ENCODE measurements at places on chromosomes 2 and 18.

DNA sequence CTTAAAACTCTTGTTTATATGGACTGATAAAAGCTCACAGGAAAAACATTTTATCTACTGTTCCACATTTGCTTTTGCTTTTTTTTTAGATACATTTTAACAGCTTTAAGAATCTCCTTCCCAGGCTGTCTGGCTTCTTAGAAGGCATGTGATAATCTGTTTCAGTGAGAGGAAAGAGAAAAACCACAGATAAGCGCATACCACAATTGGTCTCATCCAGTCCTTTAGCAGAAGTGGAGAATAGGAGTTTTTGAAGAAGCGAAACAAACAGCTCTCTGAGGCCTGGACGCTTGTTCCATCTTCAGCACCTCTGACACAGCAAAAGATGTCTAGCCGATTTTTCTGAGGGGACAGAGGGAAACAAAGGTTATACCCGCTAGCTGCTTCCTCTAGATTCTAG lies 37.6 kb downstream of the RMC1 start:
- DNase-seq = no peak

DNA sequence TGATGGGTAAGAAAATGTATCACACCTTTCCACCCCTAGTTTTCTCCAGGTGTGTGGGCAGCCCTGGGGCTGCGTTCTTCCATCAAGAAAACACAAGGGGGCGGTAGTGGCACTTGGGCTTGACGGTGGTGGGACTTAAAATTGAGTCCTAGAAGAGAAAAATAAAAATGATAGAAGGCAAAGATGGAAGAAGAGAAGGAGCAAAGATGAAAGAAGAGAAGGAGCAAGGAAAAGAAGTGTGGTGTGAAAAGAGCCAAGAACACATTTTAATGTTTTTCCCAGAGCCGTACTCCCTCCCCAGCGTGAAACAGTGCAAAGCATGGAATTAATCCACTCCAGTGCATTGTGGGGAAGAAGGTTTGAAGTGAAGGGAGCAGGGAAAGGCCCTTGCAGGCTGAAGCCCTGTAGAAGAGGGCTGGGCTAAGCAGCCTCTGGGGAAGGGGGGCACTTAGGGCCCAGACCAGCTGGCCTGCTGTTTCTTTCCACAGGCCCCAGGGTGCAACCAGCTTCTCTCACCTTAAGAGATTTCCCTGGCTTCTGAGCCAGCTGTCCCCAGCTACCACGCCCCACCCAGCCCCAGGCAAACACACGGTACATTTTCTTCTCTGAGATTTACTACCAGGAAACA lies 256.8 kb downstream of the RNF152 start:
- DNase-seq = peak; percentile 29

GRCh38 chr2:207337234-207338219 lies 171.8 kb upstream of the KLF7 start:
- DNase-seq = peak; percentile 51

- DNase-seq = no peak
These were observed 9.9 kb upstream of the AOX1 start for GRCh38 chr2:200575957-200576356.

- DNase-seq = no peak
These were observed 605 bp downstream of the C2orf68 start for GRCh38 chr2:85611217-85611704.

DNA sequence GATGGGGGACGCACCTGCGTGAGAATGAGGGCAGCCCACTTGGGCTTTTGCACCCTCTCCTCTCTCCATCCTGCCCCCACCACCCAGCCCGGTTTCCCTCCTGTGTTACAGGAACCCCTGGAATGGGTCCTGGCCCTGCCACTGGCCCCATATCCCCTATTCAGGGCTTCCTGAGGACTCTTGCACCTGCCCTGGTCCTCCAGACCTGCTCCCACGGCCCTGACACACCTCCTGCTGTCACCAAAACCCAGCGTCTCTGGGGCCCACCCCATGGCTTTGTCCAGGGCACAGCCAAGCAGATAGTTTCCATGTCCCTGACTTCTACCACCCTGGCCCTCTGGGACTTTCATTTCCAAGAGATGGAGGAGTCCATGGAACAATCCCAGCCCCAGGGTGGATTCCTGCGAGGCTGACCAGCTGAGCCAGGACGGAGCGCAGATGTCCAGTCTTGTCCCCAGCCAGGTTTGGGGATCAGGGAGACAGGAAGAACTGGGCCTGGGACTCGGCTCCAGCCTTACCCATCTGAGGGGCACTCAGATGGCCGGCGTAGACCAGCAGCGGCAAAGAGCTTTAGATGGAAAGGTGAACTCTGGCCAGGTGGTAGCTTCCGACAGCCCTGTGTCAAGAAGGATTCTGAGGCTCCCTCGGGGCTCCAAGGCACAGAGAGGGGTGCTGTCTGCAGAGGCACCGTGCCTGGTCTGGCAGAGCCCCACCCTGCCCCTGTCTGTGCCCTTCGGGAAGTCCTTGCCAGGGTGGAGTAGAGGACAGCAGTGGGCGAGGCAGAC lies 12.0 kb downstream of the GPR35 start:
- DNase-seq = no peak

- no peak for DNase-seq
These were observed 4.4 kb downstream of the C2orf92 start for GRCh38 chr2:97673915-97674283.

GRCh38 chr2:5330961-5331360 lies 361.2 kb upstream of the SOX11 start:
- DNase-seq = no peak

DNA sequence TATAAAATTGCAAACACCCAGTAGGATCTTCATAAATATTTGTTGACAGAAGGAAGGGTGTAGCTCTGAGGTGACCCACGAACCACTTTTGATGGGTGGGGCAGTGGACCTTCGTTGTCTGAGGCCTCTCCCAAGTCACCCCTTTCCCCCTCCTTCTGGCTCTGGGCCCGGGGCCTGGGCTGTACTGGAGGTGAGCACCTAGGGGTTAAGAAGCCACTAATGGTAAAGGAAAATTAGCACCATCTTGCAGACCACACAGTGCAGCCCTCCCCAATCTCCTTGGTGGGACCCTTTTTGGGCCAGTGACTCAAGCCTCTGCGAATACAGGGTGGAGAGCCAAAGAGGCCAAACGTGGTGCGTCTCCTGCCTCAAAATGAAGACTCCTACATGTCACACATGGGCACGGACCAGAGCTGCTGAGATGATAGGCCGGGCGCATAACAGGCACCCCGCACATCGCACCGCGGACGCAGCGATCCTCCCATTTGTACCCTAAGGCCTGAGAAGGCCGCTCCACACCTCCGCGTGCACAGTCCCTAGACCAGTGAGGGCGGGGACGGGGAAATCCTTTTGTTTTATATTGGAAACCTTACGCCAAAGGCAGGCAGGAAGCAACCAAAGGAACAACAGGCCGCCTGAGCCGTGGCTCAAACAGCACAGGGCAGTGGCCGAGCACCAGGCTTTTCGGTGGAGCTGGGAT lies 31.9 kb upstream of the ATP6V1B1 start:
- no peak for DNase-seq

GRCh38 chr18:39025531-39025930 lies 1459.9 kb upstream of the CELF4 start:
- DNase-seq = no peak

DNA sequence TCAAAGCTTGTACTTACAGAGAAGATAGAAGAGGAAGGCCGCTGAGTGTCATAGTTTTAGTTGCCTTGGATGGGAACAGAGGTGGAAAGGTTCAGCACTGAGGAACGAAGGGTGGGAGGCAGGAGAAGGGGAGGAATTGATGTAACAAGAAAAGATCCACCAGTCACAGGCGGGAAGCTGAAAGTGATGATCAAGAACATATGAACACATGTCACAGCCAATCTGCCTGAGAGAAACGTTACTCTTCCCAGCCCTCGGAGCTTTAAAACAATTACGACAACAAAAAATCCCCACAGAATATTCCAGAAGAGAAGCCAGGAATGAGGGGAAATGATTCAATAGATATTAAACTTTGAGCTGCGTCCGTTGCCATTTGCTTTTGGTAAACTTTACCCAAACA lies 87.1 kb downstream of the TSHZ1 start:
- no peak for DNase-seq

DNA sequence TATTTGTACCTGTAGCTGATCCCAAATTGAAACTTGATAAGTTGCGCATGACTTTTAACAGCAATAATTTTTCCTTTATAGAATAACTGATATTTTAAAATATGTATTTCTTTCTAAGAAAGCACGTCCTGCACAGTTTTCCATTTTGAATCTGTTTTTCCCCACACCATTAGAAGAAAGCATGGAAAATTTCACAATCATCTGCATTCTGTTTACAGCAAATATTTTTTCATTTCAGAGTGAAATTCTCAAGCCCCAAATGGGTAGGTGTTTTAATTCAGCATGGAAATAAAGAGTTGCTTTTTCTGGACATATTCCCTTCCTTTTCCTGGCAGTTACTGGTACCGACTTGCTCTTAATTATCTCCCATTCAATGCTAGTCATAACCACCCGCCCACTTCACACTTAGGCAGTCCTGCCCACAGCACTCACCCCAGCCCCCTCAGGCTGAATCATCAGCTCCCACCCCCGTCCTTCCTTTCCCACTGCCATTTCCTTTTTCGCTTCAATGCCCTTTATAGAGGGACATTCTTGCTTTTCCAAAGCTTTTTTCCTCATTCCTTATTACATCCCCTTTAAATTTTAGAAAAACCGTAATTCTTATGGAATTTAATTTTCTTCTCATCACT lies 89.2 kb upstream of the GLS start:
- DNase-seq = peak; percentile 63

DNA sequence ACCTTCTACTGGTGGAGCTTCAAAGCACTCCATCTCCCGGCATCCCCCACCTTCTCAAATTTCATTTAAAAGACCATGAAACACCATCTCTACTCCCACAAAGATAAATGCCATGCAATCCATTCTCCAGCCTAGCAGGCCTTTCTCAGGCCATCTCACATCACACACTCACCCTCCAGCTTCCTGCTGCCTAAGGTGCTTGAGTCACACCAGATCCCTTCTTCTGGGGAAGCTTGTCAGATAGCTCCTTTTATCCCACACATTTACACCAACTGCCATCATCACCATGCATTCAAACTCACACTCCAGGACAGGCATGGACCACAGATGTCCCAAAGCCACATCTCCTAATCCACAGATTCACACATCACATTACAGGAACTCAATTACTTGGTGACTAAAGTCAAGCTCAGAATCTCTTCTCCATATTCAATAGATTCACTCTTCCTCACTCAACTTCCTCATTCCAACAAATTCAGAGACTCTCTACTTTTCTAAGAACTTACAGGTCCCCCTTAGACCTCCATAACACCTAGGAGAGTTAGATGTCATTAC lies 292.5 kb downstream of the TNS1 start:
- DNase-seq = no peak

DNA sequence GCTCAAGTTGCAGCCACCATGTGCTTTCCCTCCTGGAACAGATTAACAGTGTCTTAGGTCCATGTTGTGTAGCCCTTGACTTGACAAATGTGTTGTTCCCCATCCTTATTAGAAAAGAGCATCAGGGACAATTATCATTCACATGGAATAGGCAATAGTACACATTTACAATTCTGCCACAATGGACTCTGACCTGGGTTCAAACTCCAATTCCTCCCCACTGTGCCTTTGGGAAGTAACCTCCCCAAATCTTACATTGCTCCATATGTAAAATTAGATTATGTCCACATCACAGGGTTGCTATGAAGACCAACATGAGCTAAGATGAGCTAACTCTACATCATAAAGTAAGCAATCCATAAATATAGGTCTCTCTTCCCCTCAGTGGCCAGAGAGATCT lies 193.8 kb downstream of the NRP2 start:
- no peak for DNase-seq

- DNase-seq = no peak
These were observed 72.5 kb upstream of the NYAP2 start for GRCh38 chr2:225326969-225327368.

DNA sequence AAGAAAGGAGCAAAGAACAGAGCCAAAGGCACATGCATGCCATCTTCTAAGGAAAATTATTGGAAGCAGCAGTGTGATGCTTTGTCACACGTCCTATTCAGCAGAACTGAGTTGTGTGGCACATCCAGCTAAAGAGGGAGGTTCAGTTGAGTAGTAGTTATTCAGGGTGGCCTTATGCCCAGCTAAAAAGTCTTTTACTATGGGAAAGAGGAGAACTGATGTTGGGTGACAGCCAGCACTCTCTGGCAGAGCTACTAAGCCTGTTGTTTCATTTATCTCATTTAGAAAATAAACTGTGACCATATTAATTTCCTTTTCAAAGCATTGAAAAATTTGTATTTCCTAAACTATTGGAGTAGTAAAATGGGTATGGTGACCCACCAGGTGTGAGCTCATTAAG lies 18.5 kb downstream of the ITGA6 start:
- no peak for DNase-seq

DNA sequence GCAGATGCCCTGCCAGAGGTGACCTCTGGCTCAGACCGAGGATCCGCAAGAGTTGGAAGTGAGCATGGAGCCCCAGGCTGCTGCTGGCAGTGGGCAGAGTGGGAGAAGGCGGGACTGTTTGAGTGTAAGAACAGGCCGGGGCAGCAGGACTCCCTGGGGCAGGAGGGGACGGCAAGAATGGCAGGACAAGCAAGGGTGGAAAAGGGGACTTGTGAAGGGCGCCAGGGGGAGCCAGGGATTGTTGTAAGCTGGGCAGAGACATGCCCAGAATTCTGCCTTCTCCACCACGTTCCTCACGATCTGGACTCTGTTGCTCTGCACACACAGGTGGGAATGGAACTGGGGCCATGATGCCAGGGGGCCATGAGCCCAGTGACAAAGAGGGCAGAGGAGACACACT lies 72.3 kb upstream of the TMEM200C start:
- DNase-seq = no peak

DNA sequence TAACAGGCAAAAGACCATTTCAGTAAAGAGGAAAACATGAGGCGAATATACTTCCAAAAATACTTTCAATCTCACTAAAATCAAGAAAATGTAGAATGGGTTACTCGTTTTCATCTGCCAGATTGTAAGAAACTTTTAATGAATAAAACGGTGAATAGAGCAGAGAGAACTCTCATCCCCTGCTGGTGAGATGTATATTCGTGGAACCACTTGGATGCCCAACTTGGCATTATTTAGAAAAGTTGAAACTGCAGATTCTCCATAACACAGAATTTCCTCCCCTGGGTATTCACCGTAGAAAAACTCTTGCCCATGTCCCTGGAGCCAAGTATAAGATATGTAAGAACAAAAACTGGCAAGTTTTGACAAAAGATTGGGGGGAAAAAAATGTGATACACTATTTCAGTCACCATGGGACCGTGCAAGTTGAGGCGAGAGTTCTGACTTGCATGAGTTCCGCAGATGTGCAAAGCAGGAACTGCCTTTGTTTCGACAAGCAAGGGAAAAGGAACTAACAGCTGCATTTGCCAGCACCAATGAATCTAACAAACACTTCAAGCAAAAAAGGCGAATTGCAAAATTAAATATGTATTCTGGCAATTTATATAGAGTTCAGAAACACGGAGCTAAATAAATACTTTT lies 14.8 kb downstream of the TIMM21 start:
- DNase-seq = no peak

DNA sequence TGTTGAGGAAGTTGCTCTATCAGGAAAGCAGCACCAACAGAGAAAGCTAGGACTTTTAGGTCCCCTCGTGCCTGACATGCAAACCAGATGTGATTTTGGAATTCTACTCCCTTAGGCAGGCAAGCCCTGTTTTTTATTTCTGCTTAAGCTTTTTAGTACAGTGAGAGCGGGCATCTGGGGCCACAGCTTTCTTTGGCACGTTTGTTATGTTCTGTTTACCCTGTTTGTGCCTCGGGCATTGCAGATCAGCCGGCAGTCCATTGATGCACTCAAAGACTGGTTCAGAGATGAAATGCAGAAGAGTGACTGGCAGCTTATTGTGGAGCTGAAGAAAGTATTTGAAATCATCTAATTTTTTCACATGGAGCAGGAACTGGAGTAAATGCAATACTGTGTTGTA lies 61.9 kb downstream of the EIF5B start:
- DNase-seq = no peak

All from urothelium cell line (cell line).